ENCODE measurements at places on chromosomes 11 and 22.

GRCh38 chr22:40330615-40331014 is 15.7 kb upstream of the ADSL start:
- no peak for DNase-seq

DNA sequence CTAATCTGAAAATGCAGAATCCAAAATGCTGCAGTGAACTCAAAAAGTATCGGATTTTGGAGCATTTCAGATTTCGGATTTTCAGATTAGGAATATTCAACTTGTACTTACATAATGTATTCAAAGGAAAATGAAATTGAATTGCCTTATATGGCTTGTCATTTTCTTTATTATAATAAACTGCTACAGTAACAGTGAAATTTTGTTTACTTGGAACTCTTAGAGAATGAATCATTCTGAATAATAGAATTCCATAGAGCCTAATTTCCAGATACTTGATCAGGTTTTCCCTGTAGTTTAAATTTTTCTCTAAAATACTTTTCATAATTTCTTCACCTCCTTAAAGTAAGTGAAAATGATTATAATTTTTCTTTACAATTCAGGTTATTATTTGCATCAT is 17.3 kb downstream of the TTC17 start:
- no peak for DNase-seq

GRCh38 chr11:8068605-8069221 is 12.3 kb upstream of the TUB start:
- no peak for DNase-seq

- peak; percentile 67 for DNase-seq
These were observed at the start of gene FAM111A for GRCh38 chr11:59142530-59143507. Gene FAM111A, plus strand, starts transcription at chr11:59142856. Its CDS starts 6,017 bp downstream, at chr11:59148873.

DNA sequence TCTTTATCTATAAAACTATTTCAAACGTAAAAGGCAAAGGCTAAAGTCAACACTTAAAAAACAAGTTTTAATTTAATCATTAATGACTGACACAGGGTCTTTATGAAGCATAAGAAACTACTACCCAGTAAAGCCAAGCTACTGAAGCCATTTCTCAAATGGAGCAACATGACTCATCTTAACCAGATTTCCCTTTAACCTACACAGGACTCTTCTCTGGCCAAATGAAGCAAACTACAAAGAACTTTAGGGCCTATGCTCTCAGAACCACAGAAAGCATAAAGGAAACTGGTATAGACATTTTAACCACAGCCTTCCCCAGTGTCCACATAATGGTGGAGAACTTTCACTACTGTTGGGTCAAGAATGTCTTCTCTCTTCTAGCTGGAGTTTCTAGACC is 34.7 kb downstream of the ALG9 start:
- DNase-seq: no peak

DNA sequence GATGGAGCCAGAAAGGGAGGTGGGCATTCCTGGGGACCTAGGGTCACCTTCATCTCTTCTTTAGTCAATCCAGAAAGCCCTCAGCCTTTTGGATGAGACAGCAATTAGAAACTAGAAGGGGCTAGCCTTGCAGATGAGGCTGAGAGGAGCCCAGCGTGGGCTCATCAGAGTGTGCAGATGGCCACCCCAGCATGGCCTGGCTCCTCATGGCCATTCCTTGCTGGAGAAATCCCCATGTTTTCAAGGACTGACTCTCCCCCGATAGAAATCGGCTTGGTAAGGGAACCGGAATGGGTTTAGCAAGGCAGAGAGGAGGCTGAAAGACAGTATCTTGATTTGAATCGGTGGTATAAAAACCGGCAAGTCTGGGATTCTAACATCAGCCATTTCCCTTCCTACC is 274.6 kb downstream of the BUD13 start:
- DNase-seq: no peak

DNA sequence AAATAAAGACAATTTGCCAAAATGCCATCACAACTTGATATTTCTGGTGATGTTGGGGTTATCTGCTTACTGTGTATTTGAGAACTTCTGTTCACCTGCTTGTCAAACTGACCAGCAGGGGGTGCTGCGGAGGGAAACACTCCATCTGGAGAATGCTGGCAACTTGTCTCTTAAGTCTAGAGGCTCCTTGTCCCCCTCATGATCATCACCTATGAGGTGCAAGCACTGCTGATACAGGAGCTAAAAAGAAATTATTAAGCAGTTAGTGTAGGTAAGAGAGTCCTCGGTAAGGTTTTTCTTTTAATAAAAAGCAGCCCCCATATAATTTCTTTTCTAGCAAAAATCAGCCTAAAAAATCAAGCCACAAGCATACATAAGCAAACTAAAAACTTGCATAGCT is 32.7 kb upstream of the GLYATL1B start:
- DNase-seq: no peak

GRCh38 chr11:61586792-61587430 is 6.0 kb upstream of the SYT7 start:
- no peak for DNase-seq

DNA sequence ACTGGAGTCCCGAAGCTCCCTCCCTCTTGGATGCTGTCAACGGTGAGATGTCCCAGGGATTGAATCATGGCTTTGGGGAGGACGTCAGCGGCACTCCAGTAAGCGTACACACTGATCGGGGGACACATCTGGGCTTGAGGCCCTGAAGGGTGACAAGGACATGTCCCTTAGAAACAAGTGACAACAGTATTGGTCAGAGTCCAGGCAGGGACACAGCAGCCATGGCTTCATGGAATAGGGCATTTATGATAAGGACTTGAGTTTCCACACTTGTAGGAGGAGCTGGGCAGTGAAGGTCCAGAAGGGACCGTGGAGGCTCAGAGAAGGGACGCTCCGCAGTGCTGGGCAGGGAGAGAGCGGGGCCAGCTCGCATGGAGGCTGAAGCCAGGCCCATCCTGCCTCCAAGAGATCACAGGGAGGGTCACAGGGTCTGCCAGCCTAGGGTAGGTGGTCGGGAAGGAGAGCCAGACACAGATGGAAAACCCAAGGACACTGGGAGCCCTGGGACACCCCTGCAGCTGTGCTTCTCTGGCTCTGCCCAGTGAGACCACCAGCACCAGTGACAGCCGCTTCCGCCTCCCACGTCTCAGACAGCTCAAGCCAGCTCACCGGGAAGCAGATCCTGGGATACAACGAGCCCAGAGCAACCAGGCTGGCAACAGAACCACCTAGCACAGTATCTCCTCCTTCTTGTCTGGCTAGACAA is 22.9 kb upstream of the RFPL3 start:
- DNase-seq: no peak

- no peak for DNase-seq
These were observed 72.9 kb upstream of the YWHAH start for GRCh38 chr22:31871480-31871879.

DNA sequence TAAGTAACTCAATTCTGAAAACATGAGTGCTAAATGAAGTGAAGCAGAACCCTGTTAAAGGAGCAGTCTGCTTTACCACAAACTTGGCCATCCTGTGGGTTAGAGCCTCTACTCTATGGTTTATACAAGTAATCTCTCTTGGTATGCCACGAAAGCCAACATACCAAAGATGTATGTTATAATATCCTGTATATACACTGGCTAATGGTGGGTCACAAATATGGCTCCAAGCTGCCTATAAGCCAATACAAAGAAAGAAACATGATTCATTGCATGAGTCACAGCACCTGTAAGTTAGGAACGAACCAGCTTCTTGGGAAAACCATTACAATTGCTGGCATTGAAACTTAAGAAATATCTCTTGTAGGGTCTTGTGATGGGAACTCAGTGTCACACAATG is 16.1 kb downstream of the XRRA1 start:
- DNase-seq: no peak

- no peak for DNase-seq
These were observed 203.8 kb downstream of the DLG2 start for GRCh38 chr11:85423316-85423715.

- DNase-seq: no peak
These were observed 636 bp downstream of the KCNQ1OT1 start for GRCh38 chr11:2699185-2699530.

- DNase-seq: no peak
These were observed 5.6 kb upstream of the PRG2 start for GRCh38 chr11:57395905-57396623.

- DNase-seq: no peak
These were observed 319.5 kb upstream of the FAT3 start for GRCh38 chr11:91904792-91905785.

- DNase-seq: no peak
These were observed 43.9 kb downstream of the RTN4R start for GRCh38 chr22:20224256-20224626.

- no peak for DNase-seq
These were observed 553 bp upstream of the USP47 start for GRCh38 chr11:11841116-11841722.

GRCh38 chr11:44694443-44694842 is 32.3 kb upstream of the TSPAN18 start:
- DNase-seq: no peak

DNA sequence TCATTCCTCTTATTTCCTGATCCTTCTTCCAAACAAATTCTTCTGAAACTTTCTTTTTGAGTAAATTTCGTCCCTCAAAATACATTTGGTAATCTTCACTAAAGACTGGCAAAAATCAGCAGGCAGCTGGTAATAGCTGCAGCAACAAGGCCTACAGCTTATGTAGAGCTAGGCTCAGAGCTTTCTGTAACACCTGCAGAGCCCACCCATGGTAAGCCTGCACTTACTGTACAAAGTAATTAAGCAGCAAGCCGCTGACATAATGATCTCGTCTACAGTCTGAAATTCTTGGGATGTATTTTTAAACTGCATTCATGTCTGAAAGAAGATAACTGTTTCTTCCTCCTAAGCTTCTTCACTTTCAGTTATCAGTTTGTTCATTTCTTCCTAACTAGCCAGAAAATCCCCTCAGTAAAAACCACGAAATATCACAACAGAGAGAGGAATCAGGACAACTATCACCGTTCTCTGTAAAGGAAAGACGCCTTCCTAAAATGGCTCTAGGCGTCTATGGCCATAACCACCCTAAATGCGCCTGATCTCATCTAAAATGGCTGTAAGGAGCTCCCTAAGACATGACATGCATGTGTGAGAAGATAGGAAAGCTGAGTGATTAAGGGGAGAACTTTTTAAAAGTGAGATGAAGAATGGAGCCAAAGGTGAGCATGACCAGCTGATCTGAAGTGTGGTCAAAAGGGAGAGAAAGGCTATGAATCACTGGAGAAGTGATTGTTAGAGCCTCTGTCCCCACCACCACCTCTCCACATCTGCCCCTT is 56.2 kb downstream of the DENND5A start:
- peak; percentile 65 for DNase-seq

- no peak for DNase-seq
These were observed 10.6 kb upstream of the NNMT start for GRCh38 chr11:114285599-114285998.

DNA sequence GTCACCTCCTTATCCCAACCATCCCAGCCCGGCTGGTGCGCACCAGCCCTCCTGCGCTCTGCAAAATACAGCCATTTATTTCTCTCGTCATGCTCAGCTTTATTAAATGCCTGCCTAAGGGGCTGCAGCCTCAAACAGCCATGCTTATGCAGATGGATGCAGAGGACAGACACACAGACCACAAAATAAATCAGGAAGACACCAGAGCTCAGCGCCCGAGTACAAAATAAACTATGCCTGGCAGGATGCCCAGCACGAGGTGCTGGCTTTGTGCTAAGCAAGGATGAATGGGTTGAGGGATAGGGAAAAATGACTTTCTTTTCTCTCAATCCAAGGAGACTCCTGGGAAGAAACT is 70.5 kb downstream of the RPUSD4 start:
- DNase-seq: peak; percentile 41

DNA sequence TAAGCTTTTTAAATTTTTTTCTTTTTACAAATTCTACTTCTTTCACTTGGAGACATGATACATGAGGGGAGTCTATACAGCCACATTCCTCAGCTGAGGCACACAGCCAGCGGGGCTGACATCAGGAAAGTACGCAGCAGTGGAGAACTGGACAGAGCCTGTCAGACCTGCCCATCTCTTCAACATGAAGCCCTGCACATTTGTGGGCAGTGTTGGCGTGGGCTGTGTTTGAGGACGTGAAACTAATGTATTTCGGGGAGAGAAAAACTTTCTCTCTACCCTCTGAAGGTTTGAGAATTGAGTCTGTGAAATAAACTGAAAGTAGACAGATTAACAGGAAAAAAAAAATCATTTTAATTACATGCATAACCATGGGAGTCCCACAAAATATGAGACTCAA is 84.8 kb upstream of the HTATIP2 start:
- no peak for DNase-seq

GRCh38 chr11:102538932-102539331 is 8.4 kb upstream of the MMP7 start:
- no peak for DNase-seq

- no peak for DNase-seq
These were observed 13.3 kb downstream of the ARVCF start for GRCh38 chr22:20003304-20003703.

- DNase-seq: no peak
These were observed 11.3 kb upstream of the NXF1 start for GRCh38 chr11:62816557-62816956.

DNA sequence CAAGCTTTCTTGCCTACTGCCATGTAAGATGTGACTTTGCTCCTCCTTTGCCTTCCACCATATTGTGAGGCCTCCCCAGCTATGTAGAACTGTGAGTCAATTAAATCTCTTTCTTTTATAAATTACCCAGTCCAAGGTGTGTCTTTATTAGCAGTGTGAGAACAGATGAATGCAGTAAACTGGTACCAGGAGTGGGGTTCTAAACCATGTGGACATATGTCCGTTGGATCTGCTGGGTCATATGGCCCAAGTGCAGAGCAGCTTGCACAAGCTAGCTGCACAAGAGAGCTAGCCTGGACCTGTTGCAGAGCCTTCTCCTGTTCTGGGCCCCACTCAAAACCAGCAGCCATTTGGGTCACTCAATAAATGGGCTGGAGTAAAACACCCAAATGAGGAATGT is 177.1 kb downstream of the HIPK3 start:
- DNase-seq: no peak

DNA sequence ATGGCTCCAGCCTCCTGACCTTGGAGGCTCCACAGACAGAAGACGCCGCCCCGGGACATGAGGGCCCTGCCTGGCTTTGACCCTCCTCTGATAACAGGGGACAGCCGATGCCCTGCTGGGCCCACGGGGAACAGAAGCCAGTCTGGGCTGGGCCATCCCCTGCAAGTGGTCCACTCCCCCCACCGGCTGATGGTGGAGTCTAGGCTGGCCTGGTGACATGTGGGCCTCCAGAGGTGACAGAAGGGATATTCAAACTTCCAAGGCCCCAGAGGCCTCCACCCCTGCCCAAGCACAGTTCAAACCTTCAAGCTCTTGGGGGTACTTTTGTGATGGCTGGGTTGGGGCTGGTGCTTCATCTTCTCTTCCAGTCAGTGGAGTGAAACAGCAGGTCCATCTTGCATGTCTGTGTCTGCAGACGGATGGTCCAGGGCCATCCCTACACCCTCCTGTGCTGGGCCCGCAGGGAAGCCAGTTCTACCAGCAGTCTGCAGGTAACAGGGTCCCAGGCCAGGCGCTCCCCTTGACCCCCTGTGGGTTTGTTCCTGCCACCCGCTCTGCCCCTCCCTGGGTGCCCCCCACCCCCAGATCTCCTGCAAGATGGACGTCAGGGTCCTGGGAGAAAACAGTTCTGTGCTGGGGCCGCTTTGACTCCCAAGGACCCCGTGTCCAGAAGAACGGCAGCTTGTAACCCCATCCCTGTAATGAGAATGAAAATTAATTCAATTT is 929.9 kb downstream of the BRD1 start:
- DNase-seq: peak; percentile 10

Measured in D341Med (cell line).